Ascending aorta (tissue), 2 donors: ENCODE measurements at places on chromosomes 7 and 10. TPM values are rescaled to one million over a fixed set of nuclear protein-coding genes. Genes with fewer than 3 reads are reported as not detected.
A peak's percentile ranks its signal among the peaks of the same experiment; 100 is the strongest.

GRCh38 chr7:2681929-2682799 is 5.8 kb upstream of the AMZ1 start:
- no peaks in the 10 kb centered on the region for H3K27me3 ChIP-seq
- no peak overlapping the region for H3K27ac ChIP-seq

DNA sequence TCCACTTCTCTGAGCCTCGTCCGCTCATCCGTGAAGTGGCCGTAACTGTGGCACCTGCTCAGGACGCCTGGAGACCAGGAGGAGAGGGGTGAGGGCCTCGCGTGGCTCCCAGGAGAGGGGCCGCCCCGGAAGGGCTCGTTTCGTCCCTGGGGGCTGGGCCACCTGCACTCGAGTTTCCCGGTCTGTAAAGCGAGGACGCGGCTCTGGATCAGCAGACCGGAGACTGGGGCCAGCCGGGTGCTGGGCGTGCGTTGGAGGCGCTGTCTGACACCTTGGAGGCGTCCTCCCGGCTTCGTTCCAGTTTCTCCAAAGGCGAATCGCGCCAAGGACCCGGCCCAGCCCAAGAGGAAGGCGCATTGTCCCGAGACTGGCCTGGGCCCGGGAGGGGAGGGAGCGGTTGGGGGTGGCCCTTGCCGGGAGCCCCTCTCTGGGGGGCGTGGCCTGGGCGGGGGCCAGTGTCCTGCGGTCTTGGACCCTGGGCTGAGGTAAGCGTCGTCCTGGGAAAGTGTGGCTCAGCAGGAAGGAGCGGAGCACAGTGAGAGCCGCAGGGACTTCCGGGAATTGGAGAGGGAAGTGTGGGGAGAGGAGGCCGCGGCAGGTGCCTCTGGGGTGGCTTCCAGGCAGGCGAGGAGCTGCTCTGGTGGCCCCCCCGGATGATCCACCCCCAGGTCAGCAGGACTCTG is 89.6 kb downstream of the FOXL3 start:
- no peak for DNase-seq
- no peak overlapping the region for H3K27ac ChIP-seq

DNA sequence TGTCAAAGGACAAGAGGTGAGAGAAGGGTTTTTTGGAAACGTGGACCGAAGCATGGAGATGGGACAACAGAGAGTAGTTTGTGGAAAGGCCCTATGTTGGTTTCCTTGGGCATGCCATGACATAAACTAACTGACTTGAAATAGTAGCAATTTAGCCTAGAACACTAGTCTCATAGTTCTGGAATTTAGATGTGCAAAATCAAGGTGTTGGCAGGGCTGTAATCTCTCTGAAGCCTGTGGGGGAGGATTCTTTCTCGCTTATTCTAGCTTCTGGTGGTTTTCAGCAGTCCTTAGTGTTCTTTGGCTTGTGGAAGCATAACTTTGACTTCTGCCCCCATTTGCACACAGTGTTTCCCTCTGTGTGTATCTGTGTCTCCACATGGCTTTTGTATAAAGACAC is 283.4 kb downstream of the GFRA1 start:
- no peaks in the 10 kb centered on the region for H3K36me3 ChIP-seq
- no peak overlapping the region for H3K4me3 ChIP-seq
- no peaks in the 10 kb centered on the region for H3K4me1 ChIP-seq
- no peaks in the 10 kb centered on the region for H3K27me3 ChIP-seq
- no peak for DNase-seq

DNA sequence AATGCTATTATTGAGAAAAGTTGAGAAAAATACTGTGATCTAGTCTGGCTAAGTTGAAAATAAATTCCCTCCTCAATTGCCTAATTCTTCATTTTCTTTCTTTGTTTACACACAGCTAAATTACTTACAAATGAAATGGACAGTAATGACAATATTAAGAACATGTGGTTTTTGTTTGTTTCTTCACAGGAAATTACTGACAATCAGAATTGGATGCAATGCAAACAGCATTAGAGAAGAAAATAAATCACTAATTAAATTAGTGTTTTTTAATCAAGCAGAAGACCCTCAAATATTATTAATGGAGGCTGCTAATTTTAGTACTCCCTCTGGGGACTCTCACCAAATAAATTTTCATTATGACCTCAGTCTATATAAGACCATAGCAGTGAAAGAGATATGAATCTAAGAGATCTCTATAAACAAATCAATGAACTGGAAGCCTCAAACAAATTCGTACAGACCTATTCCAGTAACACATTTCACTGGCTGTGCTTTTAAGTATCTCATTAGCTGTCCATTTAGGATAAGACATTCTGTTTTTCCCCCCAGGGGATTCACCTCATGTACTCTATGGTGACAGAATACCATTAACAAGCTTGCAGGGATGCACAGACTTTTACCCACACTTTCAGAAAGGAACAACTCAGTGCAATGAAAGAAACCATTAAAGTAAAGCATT is 202.0 kb upstream of the DGKB start:
- no peak overlapping the region for H3K4me3 ChIP-seq
- no peak overlapping the region for H3K27ac ChIP-seq
- H3K27me3 ChIP-seq = no peaks in the 10 kb centered on the region
- H3K36me3 ChIP-seq = no peaks in the 10 kb centered on the region
- DNase-seq = no peak
- H3K4me1 ChIP-seq = no peaks in the 10 kb centered on the region

- H3K4me1 ChIP-seq = no peaks in the 10 kb centered on the region
- no peak overlapping the region for H3K4me3 ChIP-seq
- H3K27me3 ChIP-seq = no peaks in the 10 kb centered on the region
- no peak overlapping the region for H3K27ac ChIP-seq
- no peak for DNase-seq
- no peaks in the 10 kb centered on the region for H3K36me3 ChIP-seq
Observed at GRCh38 chr10:77448226-77448625, 189.4 kb downstream of the KCNMA1 start.

GRCh38 chr7:6015917-6016652 is 7.0 kb downstream of the AIMP2 start:
- H3K36me3 ChIP-seq = peaks cover 61% of the 10 kb centered on the region
- no peaks in the 10 kb centered on the region for H3K4me1 ChIP-seq
- no peaks in the 10 kb centered on the region for H3K27me3 ChIP-seq
- no peak overlapping the region for H3K4me3 ChIP-seq
- peak; percentile 68 for DNase-seq

- no peaks in the 10 kb centered on the region for H3K4me1 ChIP-seq
- no peak overlapping the region for H3K27ac ChIP-seq
- H3K4me3 ChIP-seq = no peak overlapping the region
- no peak for DNase-seq
Observed at GRCh38 chr10:131973160-131973951, 8.4 kb downstream of the BNIP3 start.

- H3K4me3 ChIP-seq = no peak overlapping the region
- H3K36me3 ChIP-seq = no peaks in the 10 kb centered on the region
- H3K27ac ChIP-seq = no peak overlapping the region
- no peaks in the 10 kb centered on the region for H3K4me1 ChIP-seq
Observed at GRCh38 chr10:30630571-30630970, 1.0 kb upstream of the LYZL2 start.

GRCh38 chr10:104334561-104334960 is 3.7 kb downstream of the ITPRIP start:
- peak overlapping the region; percentile 86 for H3K27ac ChIP-seq
- H3K4me3 ChIP-seq = no peak overlapping the region
- no peaks in the 10 kb centered on the region for H3K27me3 ChIP-seq
- H3K36me3 ChIP-seq = peaks cover 6% of the 10 kb centered on the region
- peaks cover 25% of the 10 kb centered on the region for H3K4me1 ChIP-seq
- no peak for DNase-seq

DNA sequence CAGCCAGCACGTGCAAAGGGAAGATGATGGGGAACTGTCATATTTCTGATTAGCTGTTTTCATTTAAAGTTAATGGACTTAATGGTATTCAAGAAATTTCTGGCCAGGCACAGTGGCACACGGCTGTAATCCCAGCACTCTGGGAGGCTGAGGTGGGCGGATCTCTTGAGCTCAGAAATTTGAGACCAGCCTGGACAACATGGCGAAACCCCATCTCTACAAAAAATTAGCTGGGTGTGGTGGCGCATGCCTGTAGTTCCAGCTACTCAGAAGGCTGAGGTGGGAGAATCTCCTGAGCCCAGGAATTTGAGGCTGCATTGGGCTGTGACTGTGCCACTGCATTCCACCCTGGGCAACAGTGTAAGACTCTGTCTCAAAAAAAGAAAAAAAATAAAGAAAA is 18.7 kb downstream of the STN1 start:
- H3K4me3 ChIP-seq = no peak overlapping the region
- no peak overlapping the region for H3K27ac ChIP-seq
- no peak for DNase-seq
- H3K27me3 ChIP-seq = no peaks in the 10 kb centered on the region
- H3K4me1 ChIP-seq = peaks cover under 1% of the 10 kb centered on the region

GRCh38 chr7:40749877-40750276 is 615.1 kb downstream of the SUGCT start:
- peak; percentile 76 for DNase-seq
- H3K27me3 ChIP-seq = no peaks in the 10 kb centered on the region
- H3K4me1 ChIP-seq = peaks cover 23% of the 10 kb centered on the region

DNA sequence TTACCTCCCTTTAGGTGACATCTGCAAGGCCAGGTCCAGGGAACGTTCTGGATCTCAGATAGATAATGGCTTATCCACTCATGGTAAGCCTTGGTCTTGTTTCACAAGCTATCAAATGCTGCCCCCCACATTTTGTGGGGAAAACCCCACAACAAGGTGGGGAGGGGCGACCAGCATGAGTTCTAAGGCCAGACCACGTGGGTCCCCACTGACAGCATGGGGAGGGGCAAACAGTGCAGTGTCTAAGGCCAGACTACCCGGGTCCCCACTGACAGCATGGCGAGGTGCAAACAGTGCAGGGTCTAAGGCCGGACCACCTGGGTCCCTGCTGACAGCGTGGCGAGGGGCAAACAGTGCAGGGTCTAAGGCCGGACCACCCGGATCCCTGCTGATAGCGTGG is 102.8 kb downstream of the DIP2C start:
- no peaks in the 10 kb centered on the region for H3K36me3 ChIP-seq
- DNase-seq = no peak
- H3K27me3 ChIP-seq = no peaks in the 10 kb centered on the region
- H3K4me1 ChIP-seq = peaks cover 6% of the 10 kb centered on the region
- H3K27ac ChIP-seq = no peak overlapping the region
- no peak overlapping the region for H3K4me3 ChIP-seq

DNA sequence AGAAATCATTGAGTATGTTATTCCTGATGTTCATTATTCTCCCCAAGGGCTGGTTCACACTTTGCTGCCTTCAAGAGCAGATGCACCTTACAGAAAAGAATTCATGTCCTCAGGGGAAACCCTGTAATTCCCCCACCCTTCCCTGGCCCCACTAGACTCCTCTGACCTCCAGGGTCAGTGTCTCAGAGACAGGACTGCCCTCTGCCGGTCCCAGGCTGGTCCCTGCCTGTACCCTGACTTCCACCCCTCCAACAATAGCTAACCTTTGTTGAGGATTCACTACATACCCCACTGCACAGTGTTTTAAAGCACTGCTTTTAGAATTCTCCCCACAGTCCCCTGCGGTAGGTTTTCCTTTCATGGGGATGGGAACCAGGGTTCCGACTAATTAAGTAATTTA is 4.4 kb upstream of the SEPHS1 start:
- H3K4me1 ChIP-seq = no peaks in the 10 kb centered on the region
- DNase-seq = no peak
- no peaks in the 10 kb centered on the region for H3K36me3 ChIP-seq
- no peaks in the 10 kb centered on the region for H3K27me3 ChIP-seq
- H3K27ac ChIP-seq = no peak overlapping the region

DNA sequence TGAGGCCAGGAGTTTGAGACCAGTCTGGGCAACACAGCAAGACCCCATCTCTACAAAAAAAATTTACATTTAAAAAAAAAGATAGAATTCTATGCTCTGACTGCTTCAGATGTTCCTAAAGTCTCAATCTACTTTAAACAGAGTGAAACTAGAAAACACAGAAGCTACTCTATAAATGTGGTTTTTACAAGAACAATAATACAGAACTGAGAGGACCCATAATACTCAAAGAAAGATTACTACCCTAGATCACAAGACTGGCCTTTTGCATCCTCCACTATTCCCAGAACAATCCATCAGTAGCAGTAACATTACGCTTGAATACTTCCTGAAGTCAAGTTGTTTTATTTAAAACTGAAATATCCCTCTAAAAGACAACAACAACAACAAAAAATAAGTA is 119.4 kb downstream of the ZFAND4 start:
- peaks cover 4% of the 10 kb centered on the region for H3K36me3 ChIP-seq
- H3K27me3 ChIP-seq = no peaks in the 10 kb centered on the region

DNA sequence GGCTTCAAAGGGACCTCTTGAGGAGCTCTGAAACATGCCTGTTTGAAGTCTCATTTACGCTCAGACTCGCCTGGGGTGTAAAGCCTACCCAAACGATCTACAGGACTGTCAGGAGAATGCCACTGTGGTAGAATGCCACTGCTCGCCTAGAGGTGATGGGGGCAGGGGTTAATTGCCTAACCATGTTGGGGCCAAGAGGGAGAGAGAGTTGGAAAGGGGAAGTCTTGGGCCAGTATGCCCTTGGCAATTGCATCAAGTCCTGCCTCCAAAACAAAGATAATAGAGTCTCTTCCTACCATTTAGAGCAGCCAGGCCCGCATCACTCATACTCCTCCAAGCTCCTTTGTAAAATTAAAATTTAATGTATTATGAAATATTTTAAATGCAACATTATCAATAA is 25.2 kb downstream of the CDK1 start:
- H3K4me1 ChIP-seq = no peaks in the 10 kb centered on the region
- no peak for DNase-seq
- no peak overlapping the region for H3K27ac ChIP-seq
- no peak overlapping the region for H3K4me3 ChIP-seq
- H3K27me3 ChIP-seq = no peaks in the 10 kb centered on the region

GRCh38 chr7:27520815-27521790 is 141.6 kb downstream of the HIBADH start:
- no peaks in the 10 kb centered on the region for H3K4me1 ChIP-seq
- no peak overlapping the region for H3K4me3 ChIP-seq
- H3K36me3 ChIP-seq = peaks cover 13% of the 10 kb centered on the region
- DNase-seq = no peak

DNA sequence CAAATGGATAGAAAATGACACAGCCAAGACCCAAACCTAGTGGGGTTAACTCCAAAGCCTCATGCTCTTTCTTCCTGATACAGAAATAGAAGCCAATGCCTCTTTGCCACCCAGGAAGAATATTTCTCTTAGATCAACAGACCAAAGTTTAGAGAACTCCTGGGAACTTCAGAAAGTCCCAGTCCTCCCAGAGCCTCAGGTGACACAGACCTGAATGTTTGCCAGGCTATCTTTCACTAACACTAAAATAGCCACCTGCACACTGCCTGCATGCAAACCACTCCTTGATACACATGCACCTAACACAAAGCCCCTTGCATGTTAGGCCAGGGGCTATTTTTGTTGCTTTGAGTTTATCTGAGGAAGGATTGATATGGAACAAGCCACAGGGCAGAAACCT is 27.7 kb downstream of the LSM5 start:
- no peaks in the 10 kb centered on the region for H3K36me3 ChIP-seq
- no peaks in the 10 kb centered on the region for H3K27me3 ChIP-seq
- no peak overlapping the region for H3K4me3 ChIP-seq
- no peak for DNase-seq
- H3K27ac ChIP-seq = no peak overlapping the region
- H3K4me1 ChIP-seq = no peaks in the 10 kb centered on the region

- no peaks in the 10 kb centered on the region for H3K36me3 ChIP-seq
- H3K4me1 ChIP-seq = no peaks in the 10 kb centered on the region
- no peak overlapping the region for H3K4me3 ChIP-seq
- H3K27ac ChIP-seq = no peak overlapping the region
- no peaks in the 10 kb centered on the region for H3K27me3 ChIP-seq
Observed at GRCh38 chr7:37052705-37053104, 328.4 kb upstream of the AOAH start.

TDRD1 gene
- total RNA-seq = 0.53 TPM

TMEM196 gene
- total RNA-seq = not detected

DNAJC2 gene
- 7.6 TPM for total RNA-seq

CADPS2 gene
- 31.8 TPM for total RNA-seq

ADCY1 gene
- total RNA-seq = 3.6 TPM

OR6V1 gene
- total RNA-seq = not detected

ABCB4 gene
- total RNA-seq = not detected

CYP2C18 gene
- not detected for total RNA-seq
